ENCODE measurements at places on chromosomes 16 and 17.

- DNase-seq = no peak
Observed at GRCh38 chr17:17400566-17401184, 76.1 kb upstream of the MED9 start.

DNA sequence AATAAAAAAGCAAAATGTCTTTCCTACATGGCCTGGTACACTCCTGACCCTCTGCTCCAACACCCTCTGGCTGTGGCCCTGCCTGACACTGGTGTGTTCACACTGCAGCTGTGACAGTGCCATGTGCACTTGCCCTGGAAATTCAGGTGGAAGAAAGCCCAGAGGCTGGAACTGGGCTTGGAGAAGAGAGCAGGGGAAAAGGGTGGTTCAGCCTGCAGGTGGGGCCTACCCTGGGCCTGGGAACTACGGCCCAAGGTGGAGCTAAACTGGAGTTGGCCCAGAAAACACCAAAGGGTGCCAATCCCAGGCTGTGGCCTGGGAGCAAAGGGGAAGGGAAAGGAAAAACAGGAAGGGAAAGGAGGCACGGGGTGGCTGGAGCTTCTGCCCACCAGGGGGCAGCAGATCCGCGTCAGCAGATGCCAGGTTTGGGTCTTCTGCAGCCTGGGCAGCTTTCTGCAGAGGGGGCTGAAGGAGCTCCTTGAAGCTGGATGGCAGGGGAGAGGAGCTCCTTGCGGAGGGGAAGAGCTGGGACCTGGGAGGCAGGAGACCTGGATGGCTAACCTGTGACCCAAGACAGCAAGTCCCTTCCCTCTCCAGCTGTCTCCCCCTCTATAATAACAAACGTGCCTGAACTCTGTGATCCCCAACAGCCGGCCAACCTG is 15.4 kb upstream of the CTCF start:
- DNase-seq = peak; percentile 77

DNA sequence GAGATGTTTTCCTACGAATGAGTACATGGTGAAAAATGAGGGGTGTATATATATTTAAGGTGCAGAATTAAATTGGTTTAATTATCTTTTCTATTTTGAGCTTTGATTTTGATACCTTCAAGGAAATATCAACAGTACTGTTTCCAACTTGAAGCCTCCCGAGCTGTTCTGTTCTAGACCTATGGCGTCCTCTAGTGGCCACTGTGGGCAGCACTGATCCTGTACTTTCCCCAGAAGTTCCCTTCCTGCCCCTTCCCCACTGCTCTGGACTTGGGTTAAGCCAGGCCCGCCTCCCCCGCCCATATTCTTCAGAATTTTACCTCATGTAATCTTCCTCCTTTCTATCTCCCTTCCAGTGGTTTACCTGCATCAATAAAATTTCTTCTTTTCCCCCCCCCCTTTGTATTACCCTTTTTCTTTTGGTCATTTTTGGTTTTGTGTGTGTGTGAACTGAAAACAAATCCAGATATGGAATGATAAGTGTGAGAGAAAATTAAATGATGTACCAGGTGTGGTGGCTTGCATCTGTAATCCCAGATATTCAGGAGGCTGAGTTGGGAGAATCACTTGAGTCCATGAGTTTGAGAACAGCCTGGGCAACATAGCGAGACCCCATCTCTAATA is 1643.5 kb downstream of the TP53TG3F start:
- no peak for DNase-seq

DNA sequence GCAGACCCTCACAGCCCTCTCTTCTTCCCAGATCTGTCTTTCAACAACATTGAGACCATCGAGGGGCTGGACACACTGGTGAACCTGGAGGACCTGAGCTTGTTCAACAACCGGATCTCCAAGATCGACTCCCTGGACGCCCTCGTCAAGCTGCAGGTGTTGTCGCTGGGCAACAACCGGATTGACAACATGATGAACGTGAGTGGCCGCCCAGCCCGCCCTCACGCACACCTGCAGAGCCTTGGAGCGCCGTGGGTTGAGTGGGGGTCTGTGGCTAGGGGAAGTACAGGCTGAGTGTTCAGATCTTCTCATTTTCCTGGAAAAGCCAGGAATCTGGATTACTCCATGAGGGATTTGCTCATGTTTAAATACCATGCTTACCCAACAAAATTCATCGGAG is 15.2 kb downstream of the DRC3 start:
- no peak for DNase-seq

- no peak for DNase-seq
Observed at GRCh38 chr17:65292430-65292829, 155.3 kb downstream of the RGS9 start.

DNA sequence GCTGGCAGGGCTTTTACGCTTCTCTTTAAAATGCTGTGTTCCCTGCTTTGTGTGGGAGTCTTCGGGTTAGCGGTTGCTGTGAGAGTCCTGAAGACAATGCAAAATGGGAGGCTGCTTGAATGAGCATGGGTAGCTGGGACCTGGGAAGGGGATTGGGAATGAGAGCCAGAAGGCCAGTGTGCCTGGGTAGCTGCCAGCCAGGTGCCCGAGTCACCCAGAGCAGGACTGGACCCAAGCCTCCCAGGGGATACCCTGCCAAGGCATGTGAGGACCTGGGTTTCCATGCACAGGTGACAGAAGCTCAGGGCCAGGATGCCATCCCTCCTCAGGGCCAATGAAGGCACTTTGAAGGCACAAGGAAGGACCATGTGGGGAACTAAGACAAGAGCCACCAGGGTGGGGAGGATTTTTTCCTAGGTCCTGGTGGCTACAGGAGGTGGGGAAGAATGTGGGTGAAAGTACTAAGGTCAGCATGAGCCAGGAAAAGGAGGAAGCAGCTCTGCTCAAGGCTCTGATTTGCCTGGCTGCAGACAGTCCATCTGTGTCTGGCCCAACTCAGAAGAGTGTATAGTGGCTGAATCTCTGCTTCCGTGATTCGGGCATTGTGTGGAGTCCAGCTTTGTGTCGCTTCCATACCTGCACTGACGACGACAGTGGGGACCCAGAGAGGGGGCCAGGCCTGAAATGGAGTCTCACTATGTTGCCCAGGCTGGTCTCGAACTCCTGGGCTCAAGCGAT is 20.5 kb downstream of the TMEM94 start:
- DNase-seq = no peak

- no peak for DNase-seq
Observed at GRCh38 chr17:43020030-43020621, 2.1 kb downstream of the VAT1 start.

GRCh38 chr16:3696425-3697218 is 20.7 kb downstream of the TRAP1 start:
- no peak for DNase-seq
